ENCODE measurements at places on chromosomes 1 and 21.

GRCh38 chr1:216690603-216691002 is 32.6 kb downstream of the ESRRG start:
- no peaks in the 10 kb centered on the region for H3K27me3 ChIP-seq
- H3K27ac ChIP-seq = no peak overlapping the region
- no peaks in the 10 kb centered on the region for H3K36me3 ChIP-seq

DNA sequence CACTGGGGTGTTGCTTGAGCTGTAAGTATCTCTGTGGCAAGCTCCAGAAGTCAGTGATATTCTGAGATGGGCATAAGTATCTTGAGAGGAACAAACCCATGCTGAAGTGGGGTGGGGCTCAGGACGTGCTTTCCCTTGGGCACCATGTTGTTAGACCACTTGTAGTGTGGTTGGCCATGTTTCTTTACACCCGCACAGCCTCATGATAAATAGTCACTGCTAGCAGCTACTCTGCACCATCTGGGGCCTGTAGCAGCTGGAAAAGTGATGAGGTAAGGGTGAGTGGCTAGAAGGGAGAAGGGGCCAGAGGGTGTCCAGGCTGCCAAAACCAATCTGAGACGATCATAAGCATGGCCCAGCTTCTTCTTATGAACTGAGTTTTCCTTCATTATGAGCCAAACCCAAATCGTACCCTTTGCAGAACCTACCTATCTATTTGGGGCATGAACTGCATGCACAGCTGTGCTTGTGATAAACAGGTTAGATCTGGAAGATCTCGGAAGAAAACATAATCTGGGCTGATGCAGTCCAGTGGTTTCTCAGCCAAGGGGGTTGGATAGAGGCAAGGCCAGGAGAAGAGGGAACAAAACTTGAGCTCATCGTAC is 91.9 kb upstream of the IRF2BP2 start:
- no peaks in the 10 kb centered on the region for H3K27me3 ChIP-seq
- DNase-seq = peak; percentile 17
- no peak overlapping the region for H3K4me3 ChIP-seq
- H3K27ac ChIP-seq = no peak overlapping the region
- no peaks in the 10 kb centered on the region for H3K36me3 ChIP-seq
- peaks cover 4% of the 10 kb centered on the region for H3K4me1 ChIP-seq

DNA sequence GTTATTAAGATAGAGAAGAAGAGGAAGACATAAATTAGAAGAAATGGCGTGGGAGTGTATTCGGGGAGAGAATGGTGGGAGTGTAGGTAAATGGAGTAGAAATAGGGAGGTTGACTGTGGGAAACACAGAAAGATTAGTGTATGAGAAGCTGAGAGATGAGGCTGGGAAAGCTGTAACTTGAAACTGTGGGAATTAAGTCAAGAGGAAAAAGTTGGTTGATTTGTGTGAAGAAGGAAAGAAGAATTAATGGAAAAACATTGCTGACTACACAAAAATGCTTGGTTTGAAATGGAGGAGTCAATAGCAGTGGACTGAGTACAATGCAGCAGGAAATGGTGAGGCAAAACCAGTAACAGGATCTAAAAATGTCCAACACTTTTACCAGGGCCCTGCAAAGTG is 448.3 kb downstream of the PTPRC start:
- no peaks in the 10 kb centered on the region for H3K36me3 ChIP-seq
- H3K4me1 ChIP-seq = no peaks in the 10 kb centered on the region
- no peaks in the 10 kb centered on the region for H3K27me3 ChIP-seq
- H3K27ac ChIP-seq = no peak overlapping the region
- DNase-seq = no peak

- H3K36me3 ChIP-seq = no peaks in the 10 kb centered on the region
- H3K27ac ChIP-seq = no peak overlapping the region
- no peak for DNase-seq
- H3K4me3 ChIP-seq = no peak overlapping the region
Observed at GRCh38 chr1:48216941-48217340, 5.6 kb upstream of the SLC5A9 start.

DNA sequence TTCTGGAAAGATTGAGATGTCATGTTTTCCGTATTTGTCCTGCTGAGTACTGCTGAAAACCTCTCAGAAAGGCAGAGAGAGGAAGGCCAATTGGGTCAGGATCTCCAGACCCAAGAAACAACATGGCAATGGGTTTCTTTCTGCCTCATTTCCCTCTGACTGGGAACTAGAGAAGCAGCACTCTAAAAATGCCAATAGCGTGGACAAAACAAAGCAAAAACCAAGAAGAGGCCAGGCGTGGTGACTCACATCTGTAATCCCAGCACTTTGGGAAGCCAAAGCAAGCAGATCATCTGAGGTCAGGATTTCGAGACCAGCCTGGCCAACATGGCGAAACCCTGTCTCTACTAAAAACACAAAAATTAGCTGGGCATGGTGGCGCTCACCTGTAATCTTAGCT is 18.3 kb downstream of the TNFRSF9 start:
- H3K27me3 ChIP-seq = no peaks in the 10 kb centered on the region
- no peak overlapping the region for H3K27ac ChIP-seq
- H3K4me1 ChIP-seq = no peaks in the 10 kb centered on the region
- no peak overlapping the region for H3K4me3 ChIP-seq

GRCh38 chr1:184284900-184285299 is 101.9 kb upstream of the C1orf21 start:
- no peaks in the 10 kb centered on the region for H3K36me3 ChIP-seq
- H3K4me3 ChIP-seq = no peak overlapping the region
- H3K27me3 ChIP-seq = no peaks in the 10 kb centered on the region
- H3K27ac ChIP-seq = no peak overlapping the region

GRCh38 chr1:214895011-214895600 is 187.4 kb upstream of the KCNK2 start:
- no peak for DNase-seq
- no peak overlapping the region for H3K4me3 ChIP-seq
- H3K36me3 ChIP-seq = no peaks in the 10 kb centered on the region
- H3K4me1 ChIP-seq = no peaks in the 10 kb centered on the region
- no peak overlapping the region for H3K27ac ChIP-seq
- H3K27me3 ChIP-seq = no peaks in the 10 kb centered on the region

- no peak for DNase-seq
- H3K27ac ChIP-seq = no peak overlapping the region
- H3K4me3 ChIP-seq = no peak overlapping the region
Observed at GRCh38 chr1:162222014-162222413, 152.5 kb downstream of the NOS1AP start.

DNA sequence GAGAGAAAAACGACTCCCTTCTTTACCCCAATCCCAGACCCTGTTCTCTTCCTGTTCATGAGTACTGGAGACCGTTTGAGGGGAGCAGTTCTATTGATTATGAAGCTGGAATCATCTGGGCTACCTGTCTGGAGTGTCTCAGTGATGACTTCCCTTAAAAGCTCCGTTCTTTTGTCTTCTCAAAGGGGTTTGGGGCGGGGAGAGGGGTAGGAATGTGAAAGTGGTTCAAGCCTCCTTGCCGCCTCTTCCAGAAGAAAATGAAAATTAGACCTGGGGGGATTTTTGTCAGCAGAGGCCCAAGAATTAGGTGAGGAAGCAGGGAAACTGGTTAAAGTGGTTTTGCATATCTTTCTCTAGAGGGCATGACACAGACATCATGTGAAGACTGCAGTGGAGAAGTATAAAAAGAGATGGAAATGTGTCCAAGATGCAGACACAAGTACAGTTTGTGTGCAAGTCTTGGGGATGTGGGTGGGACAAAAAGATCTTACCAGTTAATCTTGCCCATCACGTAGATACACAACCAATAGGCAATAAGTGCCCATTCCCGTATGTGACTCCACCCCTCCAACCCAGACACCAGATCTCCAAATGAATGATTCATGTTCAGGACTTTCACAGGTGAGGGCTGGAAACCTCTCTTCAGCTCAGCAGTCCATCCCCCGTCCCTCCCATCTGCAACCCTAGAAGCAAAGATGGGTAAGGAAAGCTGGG is 470 bp upstream of the MTMR11 start:
- peak; percentile 85 for DNase-seq
- H3K27ac ChIP-seq = peak overlapping the region; percentile 93
- peaks cover 13% of the 10 kb centered on the region for H3K4me1 ChIP-seq

- no peak overlapping the region for H3K4me3 ChIP-seq
- H3K4me1 ChIP-seq = no peaks in the 10 kb centered on the region
- no peak overlapping the region for H3K27ac ChIP-seq
- H3K36me3 ChIP-seq = peaks cover 23% of the 10 kb centered on the region
- DNase-seq = no peak
Observed at GRCh38 chr1:182872881-182873280, 33.7 kb downstream of the DHX9 start.

DNA sequence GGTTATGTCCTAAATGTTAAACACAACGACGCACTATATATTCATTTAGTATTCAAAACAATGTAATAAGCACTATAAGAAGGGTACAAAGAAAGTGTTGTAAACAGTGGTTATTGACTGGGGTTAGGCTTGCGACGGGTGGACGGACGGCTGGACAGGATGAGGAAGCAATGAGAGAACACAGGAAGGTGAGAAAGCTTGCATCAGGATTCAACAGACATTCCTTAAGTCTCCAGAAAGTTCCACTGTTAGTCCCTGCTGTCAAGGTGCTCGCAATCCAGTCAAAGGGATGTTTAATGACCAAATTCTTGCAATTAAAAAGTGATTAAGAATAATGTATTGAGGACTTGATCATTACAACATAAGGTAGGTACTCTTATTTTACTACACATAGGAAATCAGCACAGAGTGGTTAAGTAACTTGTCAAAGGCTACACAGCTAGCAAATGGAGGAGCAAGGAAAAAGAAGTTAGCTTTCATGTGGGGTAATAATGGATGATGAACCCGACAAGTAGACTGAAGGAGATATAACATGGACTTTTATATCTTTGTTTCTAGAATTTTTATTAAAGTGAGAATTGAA is 994 bp upstream of the ACBD6 start:
- H3K36me3 ChIP-seq = no peaks in the 10 kb centered on the region
- DNase-seq = peak; percentile 33
- peak overlapping the region; percentile 85 for H3K4me3 ChIP-seq

GRCh38 chr1:228400692-228401454 is 5.8 kb downstream of the TRIM11 start:
- no peak overlapping the region for H3K27ac ChIP-seq
- H3K27me3 ChIP-seq = no peaks in the 10 kb centered on the region
- DNase-seq = no peak
- H3K36me3 ChIP-seq = peaks cover 5% of the 10 kb centered on the region
- H3K4me3 ChIP-seq = no peak overlapping the region
- H3K4me1 ChIP-seq = peaks cover 15% of the 10 kb centered on the region

- H3K4me3 ChIP-seq = no peak overlapping the region
- no peak for DNase-seq
- H3K27ac ChIP-seq = no peak overlapping the region
- H3K4me1 ChIP-seq = no peaks in the 10 kb centered on the region
- H3K27me3 ChIP-seq = no peaks in the 10 kb centered on the region
Observed at GRCh38 chr1:214354440-214355148, 73.6 kb downstream of the SMYD2 start.

DNA sequence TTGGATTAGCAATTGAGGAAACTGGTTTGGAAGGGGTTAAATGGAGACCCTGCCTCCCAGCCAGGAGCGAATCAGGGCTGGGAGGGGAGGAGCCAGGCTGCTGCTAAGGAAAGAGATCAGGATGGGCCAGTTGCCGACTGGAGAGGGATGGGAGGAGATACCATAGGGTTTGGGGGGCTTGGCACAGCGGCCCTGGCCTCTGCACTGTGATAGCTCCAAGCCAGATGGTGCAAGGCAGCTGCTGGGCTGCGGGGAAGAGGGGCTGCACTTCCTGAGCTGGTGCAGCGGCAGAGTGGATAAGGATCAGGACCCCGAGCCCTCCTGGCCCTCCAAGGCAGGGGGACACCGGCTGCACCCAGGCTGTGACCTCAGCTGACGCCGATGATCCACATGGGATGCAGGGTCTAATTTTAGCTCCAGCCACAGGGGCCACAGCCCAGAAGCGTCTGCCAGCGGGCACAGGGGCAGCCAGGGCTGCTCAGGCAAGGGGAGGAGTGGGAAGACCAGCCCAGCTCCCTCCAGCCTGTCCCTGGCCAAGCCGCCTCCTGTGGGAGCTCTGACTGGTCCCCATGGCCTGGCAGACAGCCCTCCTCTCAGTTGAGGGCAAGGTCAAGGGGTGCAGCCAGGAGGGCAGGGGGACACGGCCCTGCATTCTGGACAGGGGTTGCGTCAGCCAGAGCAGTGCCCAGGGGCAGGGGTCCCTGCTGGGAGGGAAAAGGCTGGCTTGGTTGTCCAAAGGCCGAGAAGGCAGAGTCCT is at the start of gene EXTL1:
Gene EXTL1 (plus strand): TSS at position 129 of the 757 bp plus-strand sequence. CDS start 872 bp downstream, outside the sequence.
- no peak within 1 kb of the TSS for H3K4me3 ChIP-seq
- H3K4me1 ChIP-seq = no peaks in the 10 kb centered on the region
- no peak within 1 kb of the TSS for H3K27ac ChIP-seq
- H3K36me3 ChIP-seq = no peaks in the 10 kb centered on the region
- no peak for DNase-seq

DNA sequence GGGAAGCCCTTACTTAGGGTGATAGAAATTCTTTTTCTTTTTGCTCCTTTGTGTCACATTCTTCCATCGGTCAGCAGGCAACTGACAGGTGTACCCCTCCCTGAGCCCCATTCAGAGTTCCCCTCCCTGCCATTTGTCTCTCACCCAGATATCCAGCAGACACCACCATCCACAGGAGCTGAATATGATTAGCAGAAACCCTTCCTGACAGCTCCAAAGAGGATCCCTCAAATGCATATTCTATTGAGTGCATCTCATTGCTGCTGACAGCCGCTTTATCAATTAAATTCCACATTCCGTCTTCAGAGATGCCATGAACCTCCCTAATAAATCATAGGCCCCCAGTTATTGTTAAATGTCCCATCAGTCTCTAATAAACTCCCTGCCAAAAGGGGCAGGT is 6.1 kb upstream of the DDX20 start:
- no peaks in the 10 kb centered on the region for H3K27me3 ChIP-seq
- no peaks in the 10 kb centered on the region for H3K4me1 ChIP-seq
- no peak overlapping the region for H3K27ac ChIP-seq

- H3K27me3 ChIP-seq = no peaks in the 10 kb centered on the region
- DNase-seq = no peak
- H3K4me1 ChIP-seq = peaks cover 4% of the 10 kb centered on the region
- peak overlapping the region; percentile 60 for H3K4me3 ChIP-seq
Observed at GRCh38 chr1:181089017-181089675, 646 bp downstream of the IER5 start.

DNA sequence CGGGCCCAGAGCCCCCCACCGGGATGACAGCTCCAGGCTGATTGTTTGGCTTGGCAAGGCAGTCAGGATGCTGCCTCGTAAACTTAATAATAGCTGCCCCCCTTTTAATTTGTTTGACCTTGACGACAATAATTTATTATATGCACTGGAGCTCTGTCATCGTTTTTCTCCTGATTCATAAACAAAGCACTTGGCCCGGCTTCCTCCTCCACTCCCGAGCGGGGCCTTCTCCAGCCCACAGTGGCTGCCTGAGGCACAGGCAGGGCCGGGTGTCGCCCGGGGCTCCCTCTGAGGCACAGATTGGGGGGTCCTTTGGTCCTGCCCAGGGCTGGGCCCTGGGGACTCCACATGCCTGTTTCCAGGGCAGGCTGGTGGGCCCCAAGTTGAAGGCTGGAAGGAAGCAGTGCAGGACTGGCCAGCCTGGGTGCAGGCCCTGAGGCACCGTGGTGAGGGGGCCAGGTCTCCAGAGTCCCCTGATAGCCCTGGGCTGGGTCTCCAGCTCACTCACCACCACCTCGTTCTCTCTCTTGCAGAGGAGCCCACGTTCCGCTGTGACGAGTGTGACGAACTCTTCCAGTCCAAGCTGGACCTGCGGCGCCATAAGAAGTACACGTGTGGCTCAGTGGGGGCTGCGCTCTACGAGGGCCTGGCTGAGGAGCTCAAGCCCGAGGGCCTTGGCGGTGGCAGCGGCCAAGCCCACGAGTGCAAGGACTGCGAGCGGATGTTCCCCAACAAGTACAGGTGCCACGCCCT is 52.0 kb upstream of the ARHGEF16 start:
- no peak overlapping the region for H3K4me3 ChIP-seq
- no peaks in the 10 kb centered on the region for H3K4me1 ChIP-seq

All from colonic mucosa (tissue), 4 donors.